ENCODE measurements at places on chromosomes 13 and 19.

GRCh38 chr19:18710186-18710585 is 26.7 kb downstream of the CRTC1 start:
- DNase-seq, result no peak

GRCh38 chr13:92221916-92222315 is 823.5 kb downstream of the GPC5 start:
- no peak for DNase-seq

GRCh38 chr13:35797244-35797643 is 320.8 kb upstream of the MAB21L1 start:
- no peak for DNase-seq

DNA sequence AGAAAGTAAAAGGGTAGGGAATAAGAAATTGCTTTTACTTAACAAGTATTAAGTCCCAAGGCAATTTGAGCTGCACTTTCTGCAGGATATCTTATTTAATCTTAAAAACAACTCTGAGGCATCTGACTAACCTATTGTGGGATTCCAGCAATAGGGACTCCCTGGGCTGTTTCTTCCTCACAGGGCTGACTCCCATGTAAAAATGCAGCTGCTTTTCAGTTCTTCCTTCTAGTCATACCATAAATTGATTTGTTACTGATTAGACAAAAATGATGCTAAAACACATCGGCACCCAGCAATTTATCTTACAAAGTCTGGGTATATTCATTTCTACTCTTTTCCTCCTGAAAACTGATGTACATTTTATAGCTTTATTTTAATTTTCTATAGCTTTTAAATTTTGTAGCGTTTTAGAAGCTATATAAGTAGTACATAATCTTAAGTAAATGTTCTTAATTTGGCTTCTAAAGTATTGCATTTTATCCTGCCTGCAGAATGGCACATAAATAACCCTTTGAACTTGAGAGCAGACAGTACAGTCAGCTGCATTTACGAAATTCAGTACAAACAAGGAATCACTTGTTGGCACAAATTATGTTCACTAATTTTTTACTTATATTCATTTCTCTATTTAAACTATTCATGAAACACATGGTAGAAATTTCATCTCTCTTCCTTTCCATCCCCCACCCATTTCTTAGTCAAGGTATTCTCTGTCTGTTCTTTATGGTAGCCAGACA is 102.4 kb upstream of the FRY start:
- DNase-seq, result no peak

DNA sequence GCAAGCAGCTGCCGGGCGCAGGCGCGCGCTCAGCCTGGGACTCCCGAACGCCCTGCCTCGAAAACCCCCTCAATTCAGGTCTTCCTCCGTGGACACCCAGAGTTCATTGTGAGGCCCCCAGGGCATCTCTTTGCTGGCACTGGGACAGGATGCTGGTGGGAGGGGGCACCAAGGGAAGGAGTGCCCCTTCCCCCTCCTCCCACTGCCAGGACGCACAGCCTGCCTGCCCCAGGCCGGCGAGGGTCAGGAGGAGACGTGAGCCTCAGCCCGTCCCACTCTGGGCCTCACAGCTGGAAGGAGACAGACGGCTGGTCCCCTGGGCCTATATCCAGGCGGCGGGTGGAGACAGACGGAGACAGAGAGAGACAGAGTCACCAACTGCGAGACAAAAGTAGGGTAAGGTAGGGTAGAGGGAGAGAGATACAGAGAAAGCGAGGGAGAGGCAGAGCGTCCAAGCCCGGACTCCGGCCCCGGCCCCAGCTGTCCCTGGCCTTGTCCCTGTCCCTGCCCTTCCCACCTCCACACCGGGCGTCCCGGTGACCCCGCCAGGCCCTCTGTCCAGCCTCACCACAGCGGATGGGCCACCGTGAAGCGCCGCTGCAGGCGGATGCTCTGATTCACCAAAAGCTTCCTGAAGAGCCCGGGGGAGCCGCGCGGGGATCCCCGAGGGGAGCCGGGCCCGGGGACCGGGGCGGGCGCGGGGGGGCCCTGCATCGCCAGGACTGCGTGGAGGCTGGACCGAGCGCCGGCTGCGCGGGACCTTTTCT is at the start of gene PDE4C:
Gene PDE4C (minus strand): TSS at position 737 of the 767 bp plus-strand sequence. CDS start 23 bp downstream, at position 714.
- no peak for DNase-seq

DNA sequence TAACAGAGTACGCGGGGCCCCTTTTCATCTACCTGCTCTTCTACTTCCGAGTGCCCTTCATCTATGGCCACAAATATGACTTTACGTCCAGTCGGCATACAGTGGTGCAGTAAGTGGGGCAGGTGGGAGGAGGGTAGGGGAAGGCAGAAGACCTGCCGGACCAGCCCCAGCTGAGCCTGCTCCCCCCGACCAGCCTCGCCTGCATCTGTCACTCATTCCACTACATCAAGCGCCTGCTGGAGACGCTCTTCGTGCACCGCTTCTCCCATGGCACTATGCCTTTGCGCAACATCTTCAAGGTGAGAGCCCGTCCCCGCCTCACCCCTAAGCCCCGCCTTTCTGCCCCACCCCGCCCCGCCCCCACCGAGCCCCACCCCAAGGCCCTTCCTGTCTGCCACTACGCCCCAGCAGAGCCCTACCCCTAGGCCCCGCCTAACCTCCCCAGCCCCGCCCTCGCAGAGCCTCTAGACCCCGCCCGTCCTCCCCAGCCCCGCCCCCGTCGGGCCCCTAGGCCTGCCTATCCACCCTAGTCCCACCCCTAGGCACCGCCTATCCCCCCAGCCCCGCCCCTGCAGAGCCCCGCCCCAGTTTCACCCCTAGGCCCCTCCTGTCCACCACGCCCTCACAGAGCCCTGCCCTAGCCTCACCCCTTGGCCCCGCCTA is 7.7 kb downstream of the NDUFB7 start:
- no peak for DNase-seq

DNA sequence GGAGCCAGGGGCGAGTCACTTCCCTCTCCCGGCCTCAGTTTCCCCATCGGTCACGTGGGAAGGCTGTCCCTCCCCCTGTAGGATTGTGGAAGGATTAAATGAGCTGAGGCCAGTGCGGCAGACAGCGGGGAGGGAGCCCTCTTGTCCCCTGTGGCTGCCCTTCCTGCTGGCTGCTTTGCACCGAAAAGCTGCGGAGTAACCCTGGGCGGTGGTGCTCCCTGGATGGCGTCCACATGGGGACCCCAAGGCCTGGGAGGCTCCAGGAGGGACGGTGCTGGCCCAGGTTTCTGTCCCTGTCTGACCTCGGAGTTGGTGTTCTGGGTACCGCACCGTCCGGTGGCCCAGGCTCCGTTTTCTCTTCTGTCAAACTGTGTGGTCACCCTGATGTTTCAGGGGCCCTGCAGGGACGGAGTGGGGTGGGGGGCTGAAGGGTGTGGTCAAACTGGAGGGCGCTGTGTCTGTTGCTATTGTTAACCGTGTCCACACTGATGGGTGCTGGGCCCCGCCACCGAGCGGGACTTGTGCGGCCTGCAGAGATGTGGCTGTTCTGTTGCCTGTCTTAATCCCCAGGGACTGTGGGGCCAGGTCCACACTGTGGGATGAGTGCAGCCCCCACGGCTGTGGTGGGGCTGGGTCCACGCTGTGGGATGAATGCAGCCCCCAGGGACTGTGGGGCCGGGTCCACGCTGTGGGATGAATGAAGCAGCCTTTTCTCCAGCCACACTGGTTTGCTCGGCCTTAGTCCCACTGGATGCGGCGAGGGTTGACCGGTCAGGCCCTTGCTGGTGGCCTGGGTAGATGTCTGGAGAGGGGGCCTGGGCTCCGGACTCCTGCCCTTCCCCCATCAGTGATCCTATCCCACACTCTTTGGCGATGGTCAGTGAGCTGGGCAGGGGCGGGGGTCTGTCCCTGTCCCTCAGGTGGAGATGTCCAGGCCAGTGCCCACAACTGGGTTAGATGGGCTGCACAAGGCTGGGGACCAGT is 6.9 kb downstream of the GNA11 start:
- DNase-seq, result no peak

GRCh38 chr19:10532457-10532856 is 11.2 kb upstream of the ATG4D start:
- no peak for DNase-seq

DNA sequence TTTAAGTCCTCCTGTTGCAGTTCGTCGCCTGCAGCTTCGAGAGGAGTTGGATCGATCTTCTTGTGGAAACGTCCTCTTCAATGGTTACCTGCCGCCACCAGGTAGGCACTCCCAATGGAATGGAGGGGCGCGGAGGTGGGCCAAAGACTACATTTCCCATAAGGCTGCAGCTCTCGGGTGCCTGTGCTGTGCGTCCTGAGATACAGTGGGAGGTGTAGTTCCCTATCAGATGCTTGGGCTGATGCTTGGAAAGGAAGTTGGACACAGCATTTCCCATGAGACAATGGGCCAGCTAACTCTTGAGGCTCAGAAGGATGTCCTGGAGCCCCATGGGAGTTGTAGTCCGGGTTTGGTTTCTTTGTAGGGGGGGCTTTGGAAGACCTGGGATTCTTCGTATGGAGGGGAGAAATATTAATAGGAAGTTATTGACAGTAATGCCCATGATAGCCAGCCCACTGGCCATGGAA is 1.8 kb downstream of the SHKBP1 start:
- no peak for DNase-seq

Data from C1 segment of cervical spinal cord (tissue), 14 donors.